ENCODE measurements at places on chromosomes 5 and 9.

DNA sequence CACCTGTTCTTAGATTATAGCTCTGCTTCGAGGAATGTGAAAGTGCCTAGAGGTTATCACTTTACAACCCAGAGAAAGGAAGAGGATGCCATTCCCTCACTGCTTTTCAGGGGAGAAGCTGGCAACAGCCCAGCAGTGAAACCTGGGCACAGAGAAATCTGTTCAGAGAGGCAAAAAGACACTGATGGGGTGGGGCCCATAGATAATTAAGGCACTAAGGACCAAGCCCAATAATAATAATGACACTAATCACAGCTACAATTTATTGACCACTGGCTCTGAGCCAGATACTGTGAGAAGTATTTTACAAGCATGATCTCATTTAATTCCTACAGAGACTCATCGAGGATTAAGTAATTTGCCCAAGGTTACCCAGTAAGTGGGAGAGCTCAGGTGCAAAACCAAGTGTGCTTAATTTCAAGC, 168.3 kb downstream of the PIK3R1 start:
- no peak for DNase-seq

DNA sequence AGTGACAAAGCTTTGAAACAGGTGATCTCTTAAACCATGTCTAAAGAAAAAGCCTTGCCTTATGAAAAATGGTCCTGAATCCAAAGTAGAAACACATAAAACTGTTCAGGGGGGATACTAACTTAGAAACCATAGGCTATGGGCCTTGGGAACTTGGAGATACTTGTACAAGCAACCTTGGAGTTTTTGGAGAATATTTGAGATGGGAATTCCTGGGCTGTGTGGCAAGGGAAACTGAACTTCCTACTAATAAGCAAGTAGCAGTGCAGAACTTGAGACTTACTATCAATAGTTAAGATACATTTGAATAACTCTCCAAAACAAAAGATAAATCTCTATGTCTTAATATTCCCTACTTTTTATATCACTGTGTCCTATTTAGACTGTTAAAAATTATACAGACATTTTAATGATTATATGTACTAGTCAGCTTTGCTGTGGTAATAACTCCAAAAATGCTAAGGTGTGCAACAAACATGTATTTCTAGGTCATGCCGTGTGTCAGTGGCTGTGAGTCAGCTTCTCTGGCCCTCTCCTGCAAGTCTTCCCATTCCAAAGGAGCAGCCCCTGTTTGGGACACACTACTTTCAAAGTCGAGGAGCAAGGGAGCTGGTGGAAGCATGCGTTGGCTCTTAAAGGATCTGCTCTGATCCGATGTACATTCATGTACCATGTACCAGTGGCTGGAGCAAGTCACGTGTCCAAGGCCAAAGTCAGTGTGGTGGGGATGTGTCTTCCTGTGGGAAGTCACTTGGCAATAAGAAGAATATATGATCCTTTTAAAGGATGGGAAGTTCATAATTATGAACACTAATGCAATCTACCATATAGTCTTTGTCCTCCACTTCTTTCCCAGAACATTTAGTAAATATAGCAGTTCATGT, 39.6 kb downstream of the SNX30 start:
- no peak for DNase-seq

DNA sequence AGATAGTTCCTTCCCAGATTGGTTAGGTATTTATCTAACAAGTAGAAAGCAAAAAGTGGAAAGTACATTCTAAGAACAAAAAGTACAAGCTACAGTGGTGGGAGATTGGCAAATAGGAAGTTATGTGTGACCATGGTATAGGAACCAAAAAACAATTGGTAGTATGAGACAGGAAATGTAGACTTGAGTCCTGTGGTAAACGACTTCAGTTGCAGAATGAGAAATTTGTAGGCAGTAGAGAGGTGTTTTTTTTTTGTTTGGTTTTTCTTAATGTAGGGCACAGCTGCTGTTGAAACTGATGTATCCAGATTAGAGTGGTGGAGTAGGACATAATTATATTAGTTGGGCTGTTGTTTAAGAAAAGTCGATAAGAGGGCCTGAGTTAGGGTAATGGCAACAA, 72.0 kb downstream of the CCNH start:
- no peak for DNase-seq

- DNase-seq, result no peak
These were observed 142.7 kb upstream of the FBXL17 start for GRCh38 chr5:108524564-108524963.

DNA sequence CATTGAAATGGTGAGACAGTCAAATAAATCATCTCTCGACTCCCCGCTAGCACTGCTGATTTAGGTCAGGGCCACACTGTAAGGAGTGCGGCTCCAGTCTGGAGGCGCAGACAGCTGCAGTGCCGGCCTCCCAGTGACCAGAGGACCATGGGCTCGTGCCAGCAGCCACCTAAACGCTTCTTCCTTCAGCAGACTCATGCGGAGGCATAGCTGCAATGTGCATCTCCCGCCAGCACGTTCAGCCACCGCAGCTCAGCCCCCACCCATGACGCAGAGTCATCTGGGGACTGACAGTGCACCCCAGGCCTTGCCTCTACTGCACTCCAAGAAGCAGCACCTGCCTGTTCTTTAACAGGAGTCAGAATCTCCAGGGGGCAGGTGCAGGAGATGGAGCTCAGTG, 13.6 kb upstream of the MAPK9 start:
- no peak for DNase-seq

DNA sequence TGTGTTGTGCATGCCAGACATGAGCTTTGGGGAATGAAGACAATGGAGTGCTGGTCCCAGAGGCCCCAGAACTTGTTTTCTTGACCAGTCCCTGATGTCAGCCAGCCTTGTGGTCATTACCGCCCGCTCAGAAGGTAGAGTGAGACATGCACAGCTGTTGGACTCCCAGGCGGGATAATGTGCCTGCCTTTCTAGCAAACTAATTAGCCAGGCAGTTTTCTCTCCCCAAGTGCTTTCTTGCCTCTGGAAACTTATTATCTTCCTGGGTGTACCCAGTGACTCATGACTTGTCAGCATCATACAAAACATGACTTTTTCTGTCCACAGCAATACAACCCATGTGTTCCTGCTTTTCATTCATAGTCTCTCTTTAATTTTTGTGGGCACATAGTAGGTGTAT, 131.1 kb downstream of the RMI1 start:
- DNase-seq, result no peak

DNA sequence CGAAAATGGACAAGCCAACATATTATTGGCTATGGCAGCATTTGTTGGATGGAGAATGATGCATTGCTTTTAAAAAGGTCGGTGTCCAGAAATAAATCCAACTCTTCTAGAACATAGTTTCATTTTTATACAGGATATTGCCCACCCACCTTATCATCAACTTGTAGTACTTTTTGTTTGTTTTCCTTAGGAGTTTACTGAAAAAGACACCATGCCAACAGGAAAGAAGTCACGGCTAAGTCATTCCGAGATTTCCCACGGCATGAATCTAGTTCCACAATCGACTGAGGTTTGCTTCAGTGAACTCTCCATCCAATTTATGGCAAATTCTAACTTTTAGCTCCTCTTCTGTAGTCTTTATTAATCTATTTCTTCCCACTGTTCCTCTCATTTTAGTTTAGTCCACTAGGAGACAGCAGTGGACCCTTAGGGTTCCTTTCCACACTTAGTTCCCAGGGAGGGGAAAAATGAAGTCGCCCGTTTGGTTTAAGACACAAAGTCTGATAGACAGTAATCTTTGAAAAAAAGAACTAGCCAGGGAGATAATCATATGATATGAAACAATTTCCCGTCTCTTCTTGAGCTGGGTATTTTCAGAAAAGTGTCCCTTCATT, 237.5 kb downstream of the AP3B1 start:
- DNase-seq, result no peak

GRCh38 chr9:86301686-86302085, 19.3 kb upstream of the ISCA1 start:
- DNase-seq, result no peak

- DNase-seq, result no peak
These were observed 140.8 kb upstream of the OTULINL start for GRCh38 chr5:14440582-14441431.

- DNase-seq, result no peak
These were observed 19.9 kb downstream of the IFNW1 start for GRCh38 chr9:21121595-21122251.
